Natural killer cell treated with Interleukin-12 subunit alpha and Interleukin-12 subunit beta and Interleukin-15 and Interleukin-18, amount 100 ng/mL, for 72 hours (primary cell): ENCODE measurements at places on chromosomes 3 and 15. TPM values are rescaled to one million over a fixed set of nuclear protein-coding genes. Genes with fewer than 3 reads are reported as not detected.
A peak's percentile ranks its signal among the peaks of the same experiment; 100 is the strongest.

The ZBED2 gene
- total RNA-seq = 5.7 TPM

The CCDC54 gene
- total RNA-seq = not detected

The SLC22A13 gene
- 1.8 TPM for total RNA-seq

The PGBD4 gene
- 4.4 TPM for total RNA-seq

The RAB6B gene
- 0.21 TPM for total RNA-seq

The CEP63 gene
- total RNA-seq = 24.1 TPM

The FOXL2 gene
- not detected for total RNA-seq

The ITIH1 gene
- not detected for total RNA-seq

The IGDCC3 gene
- total RNA-seq = not detected

The CYP11A1 gene
- total RNA-seq = not detected

The HRG gene
- total RNA-seq = not detected

The RGMA gene
- total RNA-seq = not detected

The PATL2 gene
- 13.0 TPM for total RNA-seq

The CA12 gene
- not detected for total RNA-seq

- DNase-seq = no peak
Measured at GRCh38 chr3:124041553-124041952, 49.6 kb upstream of the ROPN1 start.

- DNase-seq = no peak
Measured at GRCh38 chr3:154081305-154081704, 39.9 kb upstream of the ARHGEF26 start.

GRCh38 chr3:170471149-170471548 lies 52.5 kb downstream of the CLDN11 start:
- no peak for DNase-seq

- no peak for DNase-seq
Measured at GRCh38 chr3:140159646-140160045, 224.7 kb downstream of the CLSTN2 start.

- no peak for DNase-seq
Measured at GRCh38 chr3:195540511-195540910, 2.6 kb downstream of the PPP1R2 start.

DNA sequence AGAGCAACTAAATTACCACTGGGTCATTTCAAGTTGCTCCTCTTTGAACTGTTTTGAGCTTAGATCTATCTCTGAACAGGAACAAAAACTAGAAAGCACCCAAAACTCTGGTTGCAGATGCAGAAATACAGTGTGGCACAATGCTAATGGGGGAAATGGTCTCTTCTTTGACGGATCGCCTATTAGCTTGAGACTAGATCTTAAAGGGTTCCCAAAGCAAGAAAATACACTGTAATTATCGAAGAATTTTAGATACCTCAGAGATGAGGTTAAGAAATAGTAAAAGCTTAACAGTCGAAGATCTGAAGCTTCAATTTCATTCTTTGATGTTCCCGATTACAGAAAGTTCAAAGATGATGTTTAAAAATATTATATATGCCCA lies 818 bp downstream of the PPP1R2 start:
- no peak for DNase-seq

DNA sequence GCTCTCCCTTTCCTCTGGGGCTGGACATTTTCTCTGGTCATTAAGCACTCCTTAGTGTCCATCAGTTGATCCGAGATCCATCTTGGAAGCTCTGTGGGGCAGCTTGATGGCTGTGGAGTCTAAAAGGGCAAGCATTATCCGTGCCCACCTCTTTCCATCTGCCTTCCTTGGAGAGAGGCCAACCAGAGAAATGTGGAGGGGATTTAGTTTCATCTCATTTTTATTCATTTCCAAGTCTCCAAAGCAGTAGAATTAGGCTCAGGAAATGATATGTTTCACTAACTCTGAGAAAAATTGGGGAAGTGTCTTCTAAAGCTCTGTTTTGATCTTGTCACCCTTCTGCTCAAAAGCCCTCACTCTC lies 95.9 kb upstream of the KLHL25 start:
- DNase-seq = no peak

GRCh38 chr15:74167891-74168331 lies 5.6 kb upstream of the ISLR start:
- DNase-seq = no peak

GRCh38 chr15:66405007-66405406 lies 18.3 kb downstream of the MAP2K1 start:
- no peak for DNase-seq

- DNase-seq = no peak
Measured at GRCh38 chr3:166444756-166445155, 607.5 kb upstream of the BCHE start.

- DNase-seq = no peak
Measured at GRCh38 chr15:98676586-98677270, 28.4 kb downstream of the IGF1R start.

DNA sequence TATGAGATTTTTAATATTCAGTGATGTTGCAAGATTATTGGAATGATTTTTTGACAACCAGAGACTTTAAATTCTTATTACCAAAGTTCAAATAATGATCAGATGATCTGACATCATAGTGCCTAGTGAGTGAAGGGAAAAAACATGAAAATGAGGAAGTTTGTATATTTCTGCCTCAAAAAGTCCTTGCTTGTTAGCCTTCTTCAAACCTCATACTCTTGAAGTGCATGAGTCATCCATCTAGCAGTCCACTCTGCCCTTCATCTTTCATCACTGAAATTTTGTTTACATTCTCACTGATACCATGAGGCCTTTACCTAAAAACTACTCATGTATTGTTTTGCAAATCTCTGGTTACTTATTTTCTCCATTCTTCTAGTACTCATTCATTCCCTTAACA lies 23.9 kb upstream of the OR5H6 start:
- no peak for DNase-seq

GRCh38 chr3:2839876-2840275 lies 270.3 kb downstream of the IL5RA start:
- DNase-seq = no peak

DNA sequence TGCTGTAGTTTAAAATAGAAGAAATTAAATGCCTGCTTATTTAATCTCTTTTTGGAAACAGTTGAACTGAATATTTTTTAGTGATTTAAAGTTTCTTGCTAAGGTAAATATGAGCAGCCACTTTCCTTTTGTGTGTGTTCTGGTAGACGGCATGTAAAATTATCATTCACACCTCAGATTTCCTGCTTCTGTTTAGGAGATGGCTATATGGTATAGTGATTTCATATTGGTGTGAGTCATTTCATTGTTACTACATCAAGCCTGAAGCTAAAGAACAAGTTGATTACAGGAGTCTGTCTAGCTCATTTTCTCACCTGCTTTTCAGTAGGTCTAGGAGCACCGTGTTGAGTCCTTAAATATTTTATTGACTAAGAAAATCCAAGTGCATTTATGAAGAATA lies 2.2 kb downstream of the LRCH3 start:
- no peak for DNase-seq

DNA sequence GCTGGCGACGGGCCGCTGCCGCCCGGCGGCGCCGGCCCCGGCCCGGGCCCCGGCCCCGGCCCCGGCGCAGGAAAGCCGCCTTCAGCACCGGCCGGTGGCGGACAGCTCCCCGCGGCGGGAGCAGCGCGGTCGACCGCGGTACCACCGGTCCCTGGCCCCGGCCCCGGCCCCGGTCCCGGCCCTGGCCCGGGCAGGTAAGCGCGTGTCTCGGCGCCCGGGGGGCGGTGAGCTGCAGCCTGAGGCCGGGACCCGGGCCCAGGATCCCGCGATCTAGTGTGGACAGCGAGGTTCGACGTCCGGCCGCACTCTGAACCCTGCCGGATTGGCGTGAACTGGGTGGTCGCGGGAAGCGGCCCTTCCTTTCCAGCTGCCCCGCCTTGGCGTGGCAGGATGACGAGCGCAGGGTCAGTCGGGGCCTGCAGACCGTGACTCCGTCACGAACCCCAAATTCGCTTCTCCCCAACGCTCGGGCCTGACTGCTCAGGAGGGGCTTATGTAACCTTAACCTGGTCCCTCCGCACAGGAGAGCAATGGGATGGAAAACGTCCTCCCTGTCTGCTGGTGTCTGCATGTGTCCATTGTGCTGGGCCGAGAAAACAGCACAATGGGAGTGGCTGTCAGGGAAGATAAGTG lies 472 bp downstream of the BSN start:
- peak; percentile 69 for DNase-seq

DNA sequence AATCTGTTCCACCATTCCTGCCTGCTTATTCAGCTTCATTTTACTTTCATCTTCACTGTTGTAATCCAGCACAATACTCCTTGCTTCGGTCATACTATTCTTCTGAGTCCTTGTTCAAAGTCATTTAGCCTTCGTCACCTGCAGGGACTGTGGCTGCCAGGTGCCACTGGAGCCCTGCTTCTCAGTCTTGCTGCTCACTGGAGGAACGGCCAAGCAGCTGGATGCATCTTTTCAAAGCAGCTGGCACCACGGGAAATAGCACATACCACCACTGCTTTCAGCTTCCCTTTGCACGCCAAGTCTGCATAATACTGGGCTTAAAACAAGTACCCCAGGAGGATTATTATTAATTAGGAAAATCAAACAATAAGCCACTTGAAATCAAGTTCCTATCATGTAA lies 287.6 kb downstream of the BCHE start:
- DNase-seq = no peak

GRCh38 chr3:33704891-33705290 lies 13.2 kb downstream of the CLASP2 start:
- DNase-seq = no peak

DNA sequence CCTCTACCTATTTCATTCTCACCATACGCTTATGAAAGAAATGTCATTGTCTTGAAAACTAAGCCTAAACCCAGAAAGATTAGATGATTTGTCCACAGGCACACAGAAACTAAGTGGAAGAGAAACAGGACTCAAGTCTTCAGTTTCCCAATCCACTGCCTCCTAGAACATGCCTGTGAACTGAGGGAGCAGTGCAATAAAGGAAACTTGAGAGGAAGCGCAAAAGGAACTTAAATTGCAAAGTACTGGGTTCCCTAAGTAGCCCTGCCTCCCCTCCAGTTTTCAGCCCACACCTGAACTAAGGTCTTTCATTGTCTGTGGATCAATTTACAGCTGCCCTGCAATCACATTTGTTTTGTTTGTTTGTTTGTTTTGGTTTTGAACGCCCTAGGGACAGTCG lies 56.7 kb upstream of the TSEN2 start:
- DNase-seq = no peak

- no peak for DNase-seq
Measured at GRCh38 chr15:39613861-39614260, 33.0 kb downstream of the THBS1 start.

DNA sequence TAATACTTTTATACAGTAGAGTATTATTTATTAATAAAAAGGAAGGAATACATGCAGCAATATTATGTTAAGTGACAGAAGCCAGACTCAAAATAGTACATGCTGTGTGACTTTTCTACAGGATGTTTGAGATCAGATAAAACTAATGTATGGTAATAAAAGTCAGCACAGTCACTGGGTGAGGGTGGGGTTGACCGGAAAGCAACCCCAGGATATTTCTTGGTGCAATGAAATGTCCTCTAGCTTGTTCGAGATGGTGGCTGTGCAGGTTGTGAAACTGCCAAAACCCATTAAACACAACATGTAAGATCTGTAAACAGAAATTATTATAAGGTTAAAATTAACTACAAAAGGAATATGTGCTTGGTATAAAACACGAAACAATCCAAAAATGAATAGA lies 20.8 kb upstream of the ALDH1L1 start:
- no peak for DNase-seq

DNA sequence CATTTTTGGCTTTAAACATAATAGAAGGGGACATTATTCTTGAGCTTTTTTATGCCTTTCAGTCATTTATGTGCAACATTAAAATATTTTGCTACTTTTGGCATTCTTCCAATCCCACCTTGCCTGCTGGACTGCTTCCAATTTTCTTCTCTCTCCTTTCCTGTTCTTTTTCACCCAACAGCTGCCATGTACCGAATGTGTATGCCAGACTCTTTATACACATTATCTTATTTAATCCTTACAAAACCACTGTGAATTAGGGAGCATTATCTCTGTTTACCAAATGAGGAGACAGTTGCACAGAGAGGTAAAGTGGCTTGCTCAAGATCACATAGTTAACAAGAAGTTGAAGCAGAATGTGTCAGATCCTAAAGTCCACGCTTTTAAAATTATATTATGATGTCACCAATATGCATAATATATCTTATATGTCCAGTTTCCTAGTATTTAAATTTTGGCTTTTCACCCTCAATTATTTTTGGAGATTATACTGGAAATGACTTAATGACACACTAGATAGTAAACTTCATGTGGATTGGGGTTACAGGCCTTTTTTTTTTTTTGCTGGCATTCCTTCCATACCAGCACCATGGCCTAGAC lies 231.5 kb downstream of the THRB start:
- DNase-seq = no peak

GRCh38 chr15:76159282-76159681 lies 99.5 kb downstream of the TMEM266 start:
- DNase-seq = no peak

- DNase-seq = no peak
Measured at GRCh38 chr3:12340506-12340905, 51.6 kb downstream of the PPARG start.

DNA sequence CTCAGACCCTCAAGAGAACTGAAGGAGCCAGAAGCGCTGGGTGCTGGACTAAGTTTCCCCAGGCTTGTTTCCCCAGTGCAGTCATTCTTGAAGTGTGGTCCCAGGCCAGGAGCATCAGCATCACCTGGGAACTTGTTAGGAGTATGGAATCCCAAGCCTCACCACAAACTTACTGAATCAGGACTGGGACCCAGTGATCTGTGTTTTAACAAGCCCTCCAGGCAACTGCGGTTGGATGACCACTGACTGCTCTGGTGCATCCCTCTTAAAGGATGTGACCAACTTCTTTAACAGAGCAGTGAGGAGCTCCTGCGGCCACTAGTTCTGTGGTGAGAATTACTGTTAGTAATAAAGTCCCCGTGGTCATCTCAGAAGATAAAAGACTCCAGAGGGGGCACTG lies 62.4 kb upstream of the DAZL start:
- no peak for DNase-seq
